ENCODE measurements at places on chromosomes 3 and 15.

- DNase-seq = no peak
These were observed 90.6 kb downstream of the TNFAIP8L3 start for GRCh38 chr15:51004103-51004551.

GRCh38 chr15:78063970-78064385 is 13.5 kb downstream of the TBC1D2B start:
- no peak for DNase-seq

DNA sequence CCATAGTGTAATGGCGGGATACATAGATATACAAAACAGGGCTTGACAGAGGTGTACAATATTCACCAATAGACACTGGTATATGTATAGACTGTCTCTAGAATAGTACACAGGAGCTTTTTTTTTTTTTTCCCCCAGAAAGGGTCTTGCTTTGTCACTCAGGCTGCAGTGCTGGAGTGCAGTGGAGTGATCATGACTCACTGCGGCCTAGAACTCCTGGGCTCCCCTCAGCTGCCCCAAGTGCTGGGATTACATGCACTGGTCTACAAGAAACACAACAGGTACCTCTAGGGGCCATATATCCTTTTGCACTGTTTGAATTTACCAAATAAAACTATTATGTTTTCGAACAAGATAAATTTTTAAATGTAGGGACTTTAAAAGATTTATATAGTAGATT is 12.3 kb downstream of the RHOA start:
- DNase-seq = no peak

GRCh38 chr3:159960188-159961148 is 28.2 kb upstream of the IL12A start:
- peak; percentile 70 for DNase-seq

DNA sequence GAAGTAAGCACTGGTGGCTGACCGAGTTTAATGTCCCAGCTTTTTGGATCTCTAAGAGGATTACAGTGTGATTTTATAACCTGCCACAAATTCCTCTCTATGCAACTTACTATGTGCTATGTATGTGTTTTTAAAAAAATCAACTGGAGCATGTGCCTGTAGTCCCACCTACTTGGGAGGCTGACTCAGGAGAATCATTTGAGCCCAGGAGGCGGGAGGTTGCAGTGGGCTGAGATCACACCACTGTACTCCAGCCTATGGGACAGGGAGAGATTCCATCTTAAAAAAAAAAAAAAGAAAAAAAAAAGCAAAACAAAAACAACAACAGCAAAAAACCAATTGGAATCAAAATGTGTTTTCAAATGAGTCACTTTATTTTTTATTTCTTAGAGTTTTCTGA is 29.6 kb downstream of the DUT start:
- DNase-seq = no peak

DNA sequence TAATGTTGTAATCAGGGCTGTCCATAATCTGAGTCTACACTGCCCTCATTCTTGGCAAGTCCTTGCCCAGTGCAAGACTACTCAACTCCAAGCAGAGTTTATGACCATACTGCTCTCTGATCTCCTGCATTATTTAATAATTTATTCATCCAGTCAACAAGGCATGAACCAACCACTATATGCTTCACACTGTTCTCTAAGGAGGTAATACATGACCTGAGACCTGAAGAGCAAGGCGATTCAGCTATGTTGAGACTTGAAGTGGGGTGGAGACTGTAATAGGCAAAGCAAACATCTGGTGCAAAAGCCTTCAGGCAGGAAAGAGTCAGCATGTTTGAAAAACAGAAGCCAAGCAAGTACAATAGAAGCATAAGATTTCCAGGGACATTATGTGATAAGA is 1362.8 kb downstream of the ROBO2 start:
- no peak for DNase-seq

DNA sequence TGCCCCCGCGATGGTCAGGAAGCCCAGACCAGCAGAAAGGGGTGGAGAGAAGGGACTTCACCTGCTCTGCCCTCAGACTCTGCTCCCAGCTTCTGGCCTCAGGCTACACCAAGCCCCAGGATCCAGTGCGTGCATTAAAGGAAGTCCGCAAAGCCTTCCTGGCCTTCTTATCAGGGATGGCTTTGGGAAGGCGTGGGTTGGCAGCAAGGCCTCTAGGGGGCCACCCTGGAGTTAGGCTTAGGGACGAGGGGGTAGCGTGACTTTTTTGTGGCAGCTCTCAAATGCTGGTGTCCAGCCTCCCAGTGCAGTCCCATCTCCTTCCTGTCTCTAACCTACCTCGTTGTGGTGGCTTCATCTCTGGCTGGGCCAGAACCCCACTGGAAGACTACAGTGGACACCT is 18.9 kb upstream of the RPL29 start:
- no peak for DNase-seq

- DNase-seq = no peak
These were observed 52.3 kb downstream of the NCEH1 start for GRCh38 chr3:172658344-172659245.

GRCh38 chr15:91320101-91320500 is 220.0 kb downstream of the SV2B start:
- no peak for DNase-seq

- DNase-seq = no peak
These were observed 126.2 kb upstream of the BHLHE40 start for GRCh38 chr3:4852780-4853748.

GRCh38 chr15:58138106-58138505 is at the start of gene AQP9:
TSS of gene AQP9 (plus strand) at chr15:58138381. CDS start at chr15:58138566, 185 bp downstream.
- DNase-seq = no peak

GRCh38 chr3:194203482-194204041 is 67.6 kb downstream of the HES1 start:
- peak; percentile 29 for DNase-seq

- DNase-seq = peak; percentile 79
These were observed 23.5 kb downstream of the MYH15 start for GRCh38 chr3:108486941-108487340.

GRCh38 chr3:137768361-137769321 is 4.5 kb downstream of the SOX14 start:
- peak; percentile 67 for DNase-seq

GRCh38 chr3:174792864-174793263 is 66.3 kb upstream of the NAALADL2 start:
- DNase-seq = no peak

DNA sequence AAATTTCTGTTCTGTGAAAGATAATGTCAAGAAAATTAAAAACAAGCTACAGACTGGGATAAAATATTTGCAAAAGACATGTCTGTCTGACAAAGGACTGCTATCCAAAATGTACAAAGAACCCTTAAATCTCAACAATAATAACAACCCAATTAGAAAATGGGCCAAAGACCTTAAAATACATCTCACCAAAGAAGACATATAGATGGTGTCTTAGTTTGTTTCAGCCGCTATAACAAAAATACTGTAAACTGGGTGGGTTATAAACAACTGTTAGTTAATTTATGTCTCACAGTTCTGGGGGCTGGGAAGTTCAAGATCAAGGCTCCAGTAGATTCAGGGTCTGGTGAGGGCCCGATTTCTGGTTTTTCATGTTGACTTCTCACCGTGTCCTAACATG is 106.2 kb upstream of the AGTR1 start:
- no peak for DNase-seq

- no peak for DNase-seq
These were observed 47.7 kb downstream of the LMCD1 start for GRCh38 chr3:8549354-8549753.

- DNase-seq = no peak
These were observed 492.6 kb downstream of the GABRG3 start for GRCh38 chr15:27463525-27464088.

DNA sequence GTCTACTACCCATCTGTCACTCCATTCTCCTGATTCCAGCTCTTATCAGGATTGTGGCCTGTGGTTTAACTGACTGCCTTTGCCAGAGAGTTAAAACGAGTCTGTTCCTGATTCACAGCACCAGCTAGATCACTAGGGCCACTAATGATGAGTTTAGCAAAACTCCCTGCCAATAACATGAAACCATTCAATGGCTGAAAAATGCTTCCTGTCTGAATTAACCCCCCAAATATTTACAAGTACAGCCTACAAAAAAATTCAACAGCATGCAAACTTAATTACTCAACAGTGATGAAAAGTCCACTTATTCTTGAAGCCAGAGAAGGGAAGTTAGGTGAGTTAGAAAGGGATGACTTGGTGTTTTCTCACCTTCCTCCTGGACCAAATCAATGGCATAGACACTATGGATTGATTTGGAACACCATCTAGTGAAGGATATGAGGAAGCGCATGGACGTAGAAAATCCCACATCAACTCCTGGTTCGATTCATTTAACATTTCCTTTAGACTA is 141.4 kb downstream of the TGFBR2 start:
- no peak for DNase-seq

- no peak for DNase-seq
These were observed 70.9 kb upstream of the TGFBR2 start for GRCh38 chr3:30535525-30535924.

DNA sequence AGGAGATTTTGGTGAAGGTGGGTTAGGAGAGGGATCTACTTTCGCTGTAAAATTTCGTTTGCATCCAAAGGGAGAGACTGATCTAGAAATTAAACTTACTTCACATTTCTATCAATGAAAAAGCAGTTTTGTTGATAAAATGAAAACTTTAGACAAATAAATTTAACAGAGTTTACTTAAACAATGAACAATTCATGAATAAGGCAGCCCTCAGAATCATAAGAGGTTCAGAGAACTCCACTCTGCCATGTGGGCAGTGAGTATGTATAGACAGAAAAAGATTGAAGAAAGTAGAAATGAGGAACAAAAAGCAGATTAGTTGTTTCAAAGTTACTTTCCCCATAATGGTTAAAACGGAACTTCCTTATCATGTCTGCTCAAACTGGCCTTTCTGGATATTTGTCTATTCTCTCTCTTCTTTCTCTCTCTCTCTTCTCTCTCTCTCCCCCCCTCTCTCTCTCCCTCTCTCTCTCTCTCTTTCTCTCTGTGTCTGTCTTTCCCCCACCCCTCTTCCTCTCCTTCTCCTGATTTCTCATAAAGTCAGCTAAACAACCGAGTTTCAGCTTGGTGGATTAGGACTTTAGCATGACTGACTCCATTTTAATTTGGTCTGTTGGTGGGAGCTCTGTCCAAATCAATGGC is 248.9 kb downstream of the TJP1 start:
- no peak for DNase-seq

DNA sequence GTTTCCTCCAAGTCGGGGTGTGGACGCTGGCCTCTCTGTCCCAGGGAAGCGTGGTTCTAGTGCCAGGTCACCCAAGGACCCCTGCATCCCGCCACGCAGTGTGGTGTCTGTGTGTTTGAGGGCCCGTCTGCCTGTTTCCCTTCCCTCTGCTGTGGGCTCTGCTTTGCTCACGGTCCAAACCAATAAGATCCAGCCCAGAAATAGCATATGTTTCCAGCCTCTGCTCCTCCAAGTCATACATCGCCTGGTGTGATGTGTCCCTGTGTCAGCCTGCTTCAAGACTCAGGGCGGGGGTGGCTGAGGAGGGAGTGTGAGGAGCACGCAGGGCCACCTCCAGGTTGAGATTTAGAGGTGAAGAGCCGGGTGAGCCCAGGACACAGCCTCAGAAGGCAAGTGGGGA is 21.9 kb upstream of the RPL29 start:
- DNase-seq = no peak

- DNase-seq = no peak
These were observed 49.3 kb downstream of the FEM1B start for GRCh38 chr15:68326711-68327354.

- DNase-seq = no peak
These were observed 123.4 kb downstream of the FBN1 start for GRCh38 chr15:48522123-48522522.

DNA sequence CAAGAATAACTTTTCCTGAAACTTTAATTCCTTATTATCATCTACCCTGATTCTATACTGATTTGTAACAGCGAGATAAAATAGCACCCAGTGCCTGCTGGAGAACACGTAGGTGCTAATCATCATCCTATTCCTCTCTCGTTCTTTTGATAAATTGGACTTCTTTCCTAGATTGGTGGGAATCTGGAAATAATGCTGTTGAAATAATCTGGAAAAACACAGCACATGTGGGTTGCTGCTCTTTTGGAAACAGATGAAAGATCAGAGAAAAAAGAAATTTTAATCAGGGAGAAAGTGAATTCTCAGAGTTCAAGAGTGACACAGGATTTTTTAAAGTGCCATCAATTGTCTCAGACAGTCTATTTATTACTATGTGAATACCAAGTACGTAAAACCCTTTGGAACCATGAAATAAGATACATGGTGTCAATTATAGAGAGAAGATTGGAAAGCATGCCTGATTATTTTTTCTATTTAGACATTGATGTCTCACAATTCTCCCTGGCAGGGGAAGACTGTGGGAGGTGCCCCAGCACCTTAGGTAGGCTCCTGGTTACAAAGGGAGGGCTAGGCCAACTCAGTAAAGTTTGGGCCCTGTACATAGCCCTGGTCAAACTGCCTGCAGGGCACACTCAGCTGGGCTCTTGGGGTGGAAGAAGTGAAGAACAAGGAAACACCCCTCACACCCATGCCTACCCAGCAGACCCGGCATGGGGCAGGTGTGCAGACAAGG is 60.0 kb upstream of the SNRPA1 start:
- DNase-seq = no peak

DNA sequence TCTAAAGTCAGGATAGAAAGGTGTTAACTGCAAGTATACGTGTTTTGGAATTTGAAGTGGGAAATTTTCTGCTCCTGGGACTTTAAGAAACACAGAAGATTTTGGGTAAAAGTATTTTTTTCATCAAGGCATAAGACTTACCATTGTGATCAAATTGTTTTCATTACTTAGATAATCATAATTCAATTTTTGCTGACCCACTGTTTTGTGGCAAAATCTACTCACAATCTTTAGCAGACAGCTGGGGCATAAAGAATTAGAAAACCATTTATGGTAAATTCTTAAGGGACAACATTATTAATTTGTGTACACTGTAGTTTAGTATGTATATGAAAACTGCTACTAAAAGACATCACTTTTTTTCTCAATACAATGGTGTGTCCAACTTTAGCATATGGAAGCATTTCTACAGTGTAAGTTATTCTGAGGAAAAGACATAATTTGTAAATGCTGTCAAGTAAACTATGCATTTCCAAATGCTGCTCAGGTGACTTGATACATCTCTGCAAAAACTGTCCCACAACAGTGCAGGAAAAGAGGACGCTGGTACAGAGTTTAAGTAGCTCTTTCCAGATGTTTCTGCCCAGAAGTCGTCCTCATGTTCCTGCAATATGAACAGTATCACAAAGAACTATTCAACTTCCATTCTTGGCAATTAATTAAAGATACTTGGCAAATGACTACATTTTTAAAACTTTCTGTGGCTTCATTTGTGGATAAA is 52.3 kb downstream of the THSD4 start:
- DNase-seq = no peak

DNA sequence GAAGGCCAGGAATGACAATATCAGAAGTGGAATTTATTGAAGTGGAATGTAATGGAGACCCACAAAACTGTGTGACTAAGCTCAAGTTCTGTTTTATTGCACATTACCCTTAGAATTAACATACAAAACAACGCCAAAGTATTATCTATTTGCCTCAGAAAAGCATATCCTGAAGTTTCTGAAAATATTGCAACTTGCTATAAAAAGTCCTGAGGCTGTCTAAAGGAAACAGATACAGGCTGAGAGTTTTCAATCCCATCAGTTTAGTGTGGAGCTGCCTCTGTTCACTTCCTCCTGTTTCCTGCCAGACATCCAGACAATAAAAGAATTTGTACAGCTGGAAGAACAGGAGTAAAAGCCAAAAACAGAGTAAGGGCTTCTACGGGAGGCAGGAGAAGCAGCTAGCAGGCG is 108.8 kb downstream of the FBN1 start:
- DNase-seq = no peak

- DNase-seq = no peak
These were observed 6.4 kb downstream of the MGLL start for GRCh38 chr3:127815641-127816605.

GRCh38 chr15:67242708-67243111 is 11.8 kb downstream of the AAGAB start:
- no peak for DNase-seq
